ENCODE measurements at places on chromosomes 5 and 9.

DNA sequence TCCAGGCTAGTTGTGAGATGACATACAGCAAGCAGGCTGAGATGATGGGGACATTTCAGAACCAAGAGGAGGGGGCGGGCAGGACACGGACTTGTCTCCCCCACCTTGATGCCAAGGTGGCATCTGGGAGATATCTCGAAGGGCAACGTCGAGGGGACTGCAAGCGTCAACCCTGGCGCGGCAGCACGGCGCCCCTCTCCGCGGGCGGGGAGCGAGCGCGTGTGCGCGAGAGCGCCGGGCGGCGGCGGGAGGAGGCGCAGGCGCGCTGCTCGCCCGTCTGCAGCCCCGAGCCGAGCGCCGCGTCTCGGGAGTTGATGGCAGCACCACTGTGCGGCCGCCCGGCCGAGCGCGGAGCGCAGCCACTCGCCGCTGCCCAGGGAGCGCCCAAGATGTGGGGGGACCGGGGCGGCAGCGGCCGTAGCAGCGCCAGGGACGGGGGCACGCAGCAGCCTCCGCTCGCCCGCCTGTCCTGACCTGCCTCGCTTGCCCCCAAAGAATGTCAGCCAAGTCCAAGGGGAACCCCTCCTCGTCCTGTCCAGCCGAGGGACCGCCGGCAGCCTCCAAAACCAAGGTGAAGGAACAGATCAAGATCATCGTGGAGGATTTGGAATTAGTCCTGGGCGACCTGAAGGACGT is at the start of gene PRR16:
Gene PRR16, plus strand, starts transcription at position 310 of the 636 bp plus-strand sequence.
- no peak for DNase-seq

- peak; percentile 33 for DNase-seq
Observed at GRCh38 chr9:4077499-4078102, 222.3 kb downstream of the GLIS3 start.

GRCh38 chr9:89405826-89406225 is 87.5 kb downstream of the SECISBP2 start:
- no peak for DNase-seq

DNA sequence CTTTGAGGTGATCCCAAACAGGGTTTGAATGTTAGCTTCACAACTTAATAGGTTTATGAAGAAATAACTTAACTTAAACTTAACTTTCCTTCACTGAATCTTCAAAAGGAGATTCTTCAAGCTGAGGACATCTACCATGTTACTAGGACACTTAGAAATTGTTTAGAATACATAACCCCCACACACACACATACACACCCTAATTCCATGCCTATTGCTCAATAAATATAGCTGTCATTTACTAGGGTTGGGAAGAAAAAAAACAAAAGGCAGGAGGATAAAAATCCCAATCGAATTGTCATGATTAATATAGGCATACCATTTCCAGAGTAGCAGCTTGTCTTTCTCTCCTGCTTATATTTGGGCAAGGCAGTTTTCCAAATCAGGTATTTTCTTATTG is 68.3 kb downstream of the ALDH1A1 start:
- no peak for DNase-seq

GRCh38 chr9:99075246-99075912 is 29.5 kb upstream of the TGFBR1 start:
- DNase-seq = peak; percentile 74

- no peak for DNase-seq
Observed at GRCh38 chr9:76619640-76620039, 144.6 kb upstream of the PCA3 start.

DNA sequence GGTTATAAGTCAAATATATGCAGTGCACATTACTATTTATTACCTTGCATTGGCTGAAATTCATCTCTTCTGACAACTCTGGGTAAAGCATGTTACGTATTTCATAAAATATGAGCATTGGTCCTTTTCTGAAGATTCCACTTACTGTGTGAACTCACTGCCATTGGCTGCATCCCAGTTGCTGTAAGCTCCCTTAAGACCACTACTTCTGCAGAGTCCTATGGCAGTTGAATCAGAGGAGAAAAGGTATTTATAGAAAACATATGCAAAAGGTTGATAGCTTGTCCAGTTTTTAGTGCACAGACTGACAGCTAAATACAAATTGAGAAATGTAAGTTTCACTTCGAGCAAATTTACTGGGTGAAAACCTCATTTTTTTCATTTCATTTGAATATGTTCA is 394.6 kb upstream of the ARRDC3 start:
- DNase-seq = no peak

DNA sequence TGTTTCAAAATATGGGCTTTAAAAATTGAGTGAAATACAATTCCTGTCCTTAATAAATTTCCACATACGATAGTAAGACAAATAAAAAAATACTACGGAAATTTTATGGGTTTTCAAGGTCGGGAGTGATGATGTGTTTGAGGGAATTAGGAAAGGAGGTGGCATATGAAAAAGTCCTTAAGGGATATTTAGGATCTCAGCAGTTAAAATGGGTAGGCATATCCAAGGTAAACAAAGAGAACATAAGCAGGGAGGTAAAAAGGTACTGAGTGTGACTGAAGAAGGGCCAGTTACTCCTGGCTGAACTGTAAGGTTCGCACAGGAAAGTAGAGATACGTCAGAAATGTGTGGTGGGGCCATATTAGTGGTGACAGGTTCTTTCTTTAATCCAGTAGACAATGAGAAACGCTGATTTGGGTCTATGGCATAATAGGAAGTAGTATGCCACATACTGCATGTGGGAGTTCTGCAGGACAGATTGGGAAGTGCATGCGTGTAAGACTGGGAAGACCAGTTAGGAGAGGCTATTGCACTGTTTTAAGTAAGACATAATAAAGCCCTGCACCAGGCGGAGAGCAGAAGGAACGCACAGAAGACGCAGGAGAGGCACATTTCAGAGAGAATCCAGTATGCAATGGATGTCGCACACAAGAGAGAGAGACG is 937 bp upstream of the HMGCR start:
- peak; percentile 30 for DNase-seq

- DNase-seq = no peak
Observed at GRCh38 chr9:96871176-96871575, 16.9 kb upstream of the ZNF782 start.

DNA sequence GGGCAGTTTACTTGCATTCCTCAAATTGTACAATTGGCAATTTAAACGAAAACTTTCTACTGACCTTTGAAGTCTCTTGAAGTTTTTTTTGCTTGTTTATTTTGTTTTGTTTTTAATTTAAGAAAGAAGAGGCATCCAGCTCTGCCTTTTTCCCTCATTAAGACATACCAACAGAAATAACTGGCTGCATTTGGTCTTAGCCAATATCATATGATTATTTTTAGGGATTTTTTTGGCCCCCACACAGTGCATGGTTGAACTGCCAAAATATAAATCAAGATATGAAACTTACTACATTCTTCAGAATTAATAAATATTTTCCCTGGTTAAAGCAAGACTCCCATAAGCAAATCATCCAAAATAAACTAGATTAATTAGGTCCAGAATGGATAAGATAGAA is 79.4 kb downstream of the ALDH1A1 start:
- DNase-seq = no peak

DNA sequence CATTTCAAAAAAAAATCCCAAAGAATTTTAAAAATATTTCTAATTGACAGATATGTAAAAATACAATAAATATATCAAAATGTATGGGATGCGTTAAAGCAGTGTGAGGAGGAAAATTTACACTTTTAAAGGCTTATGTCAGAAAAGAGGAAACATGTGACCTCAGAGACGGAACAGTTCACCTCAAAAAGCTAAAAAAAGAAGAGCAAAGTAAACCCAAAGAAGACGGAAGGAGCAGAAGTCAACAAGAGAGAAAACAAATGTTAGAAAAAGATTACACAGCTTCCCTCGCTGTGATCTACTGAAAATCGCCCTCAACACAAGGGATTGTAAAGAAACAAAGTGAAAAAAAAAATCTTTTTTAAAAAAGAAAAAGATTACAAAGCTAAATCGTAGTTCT is 186.9 kb downstream of the AUH start:
- DNase-seq = no peak

DNA sequence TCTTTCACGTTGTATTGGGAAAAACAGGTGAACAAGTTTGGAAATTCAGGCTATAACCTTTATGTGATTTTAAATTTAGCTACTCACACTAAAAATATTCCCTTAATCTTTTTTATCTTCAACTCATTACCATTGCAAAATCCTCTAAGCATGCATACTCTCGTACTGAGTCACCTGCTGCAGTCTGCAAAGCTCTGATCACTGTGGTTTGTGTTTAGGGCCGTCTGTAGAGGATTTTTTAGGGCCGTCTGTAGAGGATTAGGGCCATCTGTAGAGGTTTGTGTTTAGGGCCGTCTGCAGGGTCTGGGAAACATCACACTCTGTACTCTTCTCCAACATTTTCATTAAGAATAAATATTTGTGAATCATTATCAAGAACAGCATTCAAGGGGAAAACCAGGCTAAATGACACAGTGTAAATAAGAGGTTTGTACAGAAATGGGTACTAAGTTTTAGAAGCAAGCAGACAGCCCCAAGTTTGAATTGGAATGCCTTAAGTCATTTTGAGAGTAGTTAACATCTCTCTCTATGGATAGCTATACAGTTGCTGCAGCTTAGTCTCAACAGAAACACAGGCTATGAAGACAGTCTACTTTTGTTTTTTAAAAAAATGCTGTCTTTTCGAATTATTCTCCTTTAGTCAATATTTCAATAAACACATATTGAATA is 155.0 kb upstream of the TSLP start:
- DNase-seq = peak; percentile 12

DNA sequence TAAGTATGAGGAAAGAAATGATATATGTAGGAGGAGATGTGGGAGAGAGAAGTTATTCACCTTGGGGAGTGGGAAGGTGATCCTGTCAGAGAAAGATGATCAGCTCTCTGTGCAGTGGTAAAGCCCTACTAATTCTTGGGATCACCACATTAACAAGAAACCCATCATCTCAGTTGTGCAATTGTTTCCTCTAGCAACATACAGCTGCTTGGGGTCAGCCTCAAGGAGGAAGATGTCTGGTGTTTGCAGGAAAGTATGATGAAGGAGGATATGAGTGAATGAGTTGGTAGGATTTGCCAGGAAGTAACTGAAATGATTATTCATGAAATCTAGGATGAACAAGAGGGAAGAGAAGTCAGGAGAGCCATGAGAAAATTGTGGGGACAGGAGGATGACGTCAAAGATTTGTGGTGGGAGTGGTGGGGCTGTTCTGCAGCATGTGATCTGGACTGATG is 50.1 kb downstream of the TNFSF8 start:
- no peak for DNase-seq

- DNase-seq = no peak
Observed at GRCh38 chr9:133076691-133077090, 14.9 kb downstream of the CEL start.

- DNase-seq = peak; percentile 64
Observed at GRCh38 chr5:132190161-132190817, 37.4 kb downstream of the P4HA2 start.

- DNase-seq = no peak
Observed at GRCh38 chr5:132662925-132663770, 5.2 kb downstream of the IL13 start.

GRCh38 chr9:113742878-113743277 is 133.2 kb upstream of the ZNF618 start:
- no peak for DNase-seq

DNA sequence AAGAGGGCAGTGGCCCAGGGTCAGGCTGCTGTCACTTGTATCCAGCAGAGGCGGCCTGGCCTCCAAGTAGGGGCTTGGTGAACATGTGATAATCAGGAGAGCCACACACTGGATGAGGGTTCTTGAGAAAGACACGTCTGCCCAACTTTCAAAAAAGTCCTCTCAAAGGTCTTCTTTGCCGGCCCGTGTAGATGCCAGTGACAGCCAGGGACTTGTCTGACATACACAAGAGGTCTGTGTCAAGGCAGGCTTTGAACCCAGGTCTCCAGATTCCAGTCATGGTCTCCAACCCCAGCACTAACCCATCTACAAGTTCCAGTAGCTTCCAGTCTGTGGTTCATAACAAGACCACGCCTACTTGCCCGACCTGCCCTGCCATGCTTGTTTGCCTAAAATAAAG is 7.9 kb upstream of the AMBP start:
- no peak for DNase-seq

DNA sequence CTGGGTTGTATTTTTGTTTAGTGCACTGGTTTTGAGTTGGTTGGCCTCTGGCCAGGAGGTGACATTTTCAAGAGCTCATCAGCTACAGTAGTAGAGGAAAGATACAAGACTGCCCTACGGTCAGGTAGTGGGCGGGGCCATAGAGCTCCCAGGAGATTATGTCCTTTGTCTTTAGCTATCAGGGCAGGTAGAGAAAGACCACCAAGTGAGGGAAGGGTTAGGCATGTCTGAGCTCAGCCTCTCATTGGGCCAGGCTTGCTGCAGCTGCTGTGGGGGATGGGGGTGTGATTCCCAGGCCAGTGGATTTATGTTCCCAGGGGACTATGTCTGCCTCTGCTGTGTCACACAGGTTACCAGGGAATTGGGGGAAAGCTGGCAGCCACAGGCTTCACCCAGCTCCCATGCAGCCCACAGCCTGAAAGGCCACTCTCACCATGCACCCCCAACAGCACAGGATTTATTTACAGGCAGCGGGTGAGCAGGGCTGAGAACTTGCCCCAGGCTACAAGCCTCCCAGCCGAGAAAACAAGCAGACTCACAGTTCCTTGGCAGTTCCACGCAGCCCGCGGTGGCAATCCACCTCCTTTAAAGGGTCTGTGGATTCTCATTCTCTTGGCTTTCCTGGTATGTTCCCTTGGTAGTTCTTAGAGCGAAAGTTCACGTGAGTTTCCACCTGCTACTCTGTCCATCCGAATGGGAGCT is 37.5 kb upstream of the BOD1 start:
- DNase-seq = no peak

DNA sequence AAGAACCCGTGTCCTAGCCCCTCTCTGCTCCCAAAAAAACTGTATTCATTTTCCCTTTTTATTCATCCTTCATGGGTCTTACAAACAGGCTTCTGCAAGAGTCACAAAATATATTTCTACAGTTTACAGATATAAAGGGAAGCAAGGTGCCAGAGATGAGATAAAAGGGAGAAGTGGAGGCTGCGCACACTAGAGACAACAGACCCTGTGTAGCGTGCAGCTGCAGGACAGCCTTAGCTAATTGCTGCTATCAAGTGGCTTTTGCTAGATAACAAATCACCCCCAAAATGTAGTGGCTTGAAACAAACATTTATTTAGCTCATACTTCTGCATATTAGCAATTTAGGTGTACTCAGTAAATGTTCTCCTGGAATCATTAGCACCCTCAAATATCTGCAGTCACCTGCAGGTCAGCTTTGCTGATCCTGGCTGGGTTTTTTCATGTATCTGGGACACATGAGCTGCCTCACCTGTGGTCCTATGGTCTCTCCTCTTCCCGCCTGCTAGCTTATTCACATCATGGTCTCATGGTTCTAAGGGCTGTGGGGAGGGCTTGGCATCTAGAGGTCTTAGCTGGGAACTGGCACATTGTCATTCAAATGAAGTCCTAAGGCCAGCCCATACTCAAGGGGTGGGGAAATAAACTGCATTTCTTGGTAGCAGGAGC is 29.4 kb downstream of the ARHGEF37 start:
- DNase-seq = no peak

All from H54 (cell line).